Karpas-422 (cell line): ENCODE measurements at places on chromosomes 1 and 21. TPM values are rescaled to one million over a fixed set of nuclear protein-coding genes. Genes with fewer than 3 reads are reported as not detected.

GRCh38 chr1:201516511-201517127 lies 9.7 kb upstream of the CSRP1 start:
- no peak overlapping the region for H3K4me3 ChIP-seq
- H3K27me3 ChIP-seq, result no peaks in the 10 kb centered on the region
- peaks cover 13% of the 10 kb centered on the region for H3K4me1 ChIP-seq
- no peaks in the 10 kb centered on the region for H3K36me3 ChIP-seq
- H3K27ac ChIP-seq, result no peak overlapping the region
- DNase-seq, result no peak

DNA sequence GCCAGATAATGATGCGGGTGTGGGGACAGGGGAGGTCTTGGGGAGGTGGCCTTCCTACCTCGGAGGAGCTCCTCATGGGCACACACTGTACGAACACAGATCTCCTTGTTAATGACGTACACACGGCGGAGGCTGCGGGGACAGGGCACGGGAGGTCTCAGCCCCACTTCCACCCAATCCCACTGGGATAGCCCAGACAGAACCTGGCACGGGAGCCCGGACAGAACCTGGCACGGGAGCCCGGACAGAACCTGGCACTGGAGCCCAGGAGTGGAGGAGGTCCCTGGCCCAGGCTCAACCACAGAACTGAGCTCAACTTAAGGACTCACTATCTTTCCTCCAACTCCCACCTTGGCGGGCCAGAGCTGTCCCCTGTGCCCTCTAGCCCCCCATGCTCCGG lies 5.2 kb downstream of the MFAP2 start:
- no peak for DNase-seq
- no peak overlapping the region for H3K4me3 ChIP-seq
- H3K27ac ChIP-seq, result no peak overlapping the region
- H3K4me1 ChIP-seq, result no peaks in the 10 kb centered on the region
- H3K36me3 ChIP-seq, result no peaks in the 10 kb centered on the region
- no peaks in the 10 kb centered on the region for H3K27me3 ChIP-seq

DNA sequence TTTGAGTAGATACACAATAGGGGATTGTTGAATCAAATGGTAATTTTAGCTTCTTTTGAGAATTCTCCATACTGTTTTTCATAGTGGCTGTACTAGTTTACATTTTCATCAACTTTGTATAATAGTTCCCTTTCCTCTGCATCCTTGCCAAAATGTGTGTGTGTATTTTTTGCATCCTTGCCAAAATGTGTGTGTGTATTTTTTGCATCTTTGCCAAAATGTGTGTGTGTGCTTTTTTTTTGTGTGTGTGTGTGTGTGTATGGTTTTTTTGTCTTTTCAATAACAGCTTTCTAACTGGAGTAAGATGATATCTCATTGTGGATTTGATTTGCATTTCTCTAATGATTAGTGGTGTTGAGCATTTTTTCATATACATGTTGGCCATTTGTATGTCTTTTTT lies 105.4 kb downstream of the ATP6V1G3 start:
- no peaks in the 10 kb centered on the region for H3K36me3 ChIP-seq
- no peaks in the 10 kb centered on the region for H3K4me1 ChIP-seq
- H3K27me3 ChIP-seq, result no peaks in the 10 kb centered on the region
- no peak for DNase-seq

GRCh38 chr21:45874716-45875415 lies 106.7 kb upstream of the COL6A1 start:
- H3K27ac ChIP-seq, result no peak overlapping the region
- H3K4me3 ChIP-seq, result no peak overlapping the region
- H3K36me3 ChIP-seq, result no peaks in the 10 kb centered on the region
- DNase-seq, result no peak
- H3K4me1 ChIP-seq, result no peaks in the 10 kb centered on the region
- H3K27me3 ChIP-seq, result no peaks in the 10 kb centered on the region

- no peak overlapping the region for H3K27ac ChIP-seq
- H3K4me1 ChIP-seq, result no peaks in the 10 kb centered on the region
- H3K27me3 ChIP-seq, result no peaks in the 10 kb centered on the region
- no peak for DNase-seq
Observed at GRCh38 chr1:57897581-57897980, 473.7 kb upstream of the DAB1 start.

DNA sequence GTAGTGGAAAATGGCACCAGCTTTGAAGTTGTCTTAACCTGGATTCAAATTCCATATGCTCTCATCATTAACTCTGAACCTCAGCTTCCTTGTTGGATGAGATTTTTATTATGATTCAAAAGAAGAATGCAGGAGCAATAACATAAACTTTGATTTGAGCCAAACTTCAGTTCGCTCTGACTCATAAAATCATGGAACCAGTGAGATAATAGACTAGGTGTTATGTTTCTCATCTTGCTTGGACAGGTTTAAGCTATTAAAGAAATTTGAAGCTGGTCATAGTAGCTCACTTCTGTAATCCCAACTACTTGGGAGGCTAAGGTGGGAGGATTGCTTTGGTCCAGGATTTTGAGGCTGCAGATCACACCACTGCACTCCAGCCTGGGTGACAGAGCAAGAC lies 172.8 kb downstream of the CLEC20A start:
- no peaks in the 10 kb centered on the region for H3K27me3 ChIP-seq
- DNase-seq, result no peak
- no peaks in the 10 kb centered on the region for H3K36me3 ChIP-seq
- no peaks in the 10 kb centered on the region for H3K4me1 ChIP-seq

DNA sequence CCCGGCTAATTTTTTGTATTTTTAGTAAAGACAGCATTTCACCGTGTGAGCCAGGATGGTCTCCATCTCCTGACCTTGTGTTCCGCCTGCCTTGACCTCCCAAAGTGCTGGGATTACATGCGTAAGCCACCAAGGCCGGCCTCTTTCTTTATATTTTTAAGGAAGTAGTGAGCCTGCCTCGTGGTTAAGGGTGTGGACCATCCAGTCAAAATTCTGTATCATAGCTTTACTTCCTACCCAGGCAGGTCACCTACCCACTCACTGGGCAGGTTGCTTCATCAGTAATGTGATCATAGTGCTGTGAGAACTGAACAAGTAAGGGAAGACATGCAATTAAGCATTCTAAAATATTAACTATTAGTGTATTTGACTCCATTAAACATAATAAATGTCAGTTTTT lies 8.1 kb upstream of the ACOT7 start:
- DNase-seq, result no peak
- H3K4me3 ChIP-seq, result no peak overlapping the region
- H3K36me3 ChIP-seq, result no peaks in the 10 kb centered on the region
- H3K4me1 ChIP-seq, result no peaks in the 10 kb centered on the region

DNA sequence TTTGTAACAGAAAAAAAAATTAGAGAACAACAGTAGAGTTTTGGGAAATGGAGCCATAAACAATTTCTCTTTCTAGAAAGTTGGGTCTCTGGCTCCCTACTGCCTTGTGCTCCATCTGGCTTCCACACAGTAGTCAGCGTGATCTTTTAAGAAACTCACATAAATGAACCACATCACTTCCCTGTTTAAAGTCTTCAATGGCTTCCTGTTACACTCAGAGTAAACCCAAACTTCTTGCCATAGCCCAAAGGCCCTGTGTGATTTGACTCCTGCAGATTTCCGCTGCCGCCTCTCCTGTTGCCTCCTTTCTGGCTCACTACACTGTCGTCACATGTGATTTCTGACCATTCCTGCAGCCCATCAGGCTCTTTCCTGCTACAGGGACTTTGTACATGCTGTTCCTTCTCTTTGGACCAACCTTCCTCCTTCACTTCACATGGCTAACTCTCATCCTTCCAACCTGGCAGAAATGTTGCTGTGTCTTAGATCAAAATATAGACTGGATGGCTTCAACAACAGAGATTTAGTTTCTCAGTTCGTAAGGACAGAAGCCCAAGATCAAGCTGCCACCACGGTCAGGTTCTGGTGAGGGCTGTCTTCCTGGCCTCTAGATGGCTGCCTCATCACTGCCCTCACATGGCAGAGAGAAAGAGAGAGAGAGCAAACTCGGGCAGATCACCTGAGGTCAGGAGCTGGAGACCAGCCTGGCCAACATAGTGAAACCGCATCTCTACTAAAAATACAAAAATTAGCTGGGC lies 34.0 kb downstream of the OPRD1 start:
- no peak overlapping the region for H3K4me3 ChIP-seq
- peak; percentile 67 for DNase-seq
- H3K27ac ChIP-seq, result no peak overlapping the region
- H3K36me3 ChIP-seq, result no peaks in the 10 kb centered on the region

DNA sequence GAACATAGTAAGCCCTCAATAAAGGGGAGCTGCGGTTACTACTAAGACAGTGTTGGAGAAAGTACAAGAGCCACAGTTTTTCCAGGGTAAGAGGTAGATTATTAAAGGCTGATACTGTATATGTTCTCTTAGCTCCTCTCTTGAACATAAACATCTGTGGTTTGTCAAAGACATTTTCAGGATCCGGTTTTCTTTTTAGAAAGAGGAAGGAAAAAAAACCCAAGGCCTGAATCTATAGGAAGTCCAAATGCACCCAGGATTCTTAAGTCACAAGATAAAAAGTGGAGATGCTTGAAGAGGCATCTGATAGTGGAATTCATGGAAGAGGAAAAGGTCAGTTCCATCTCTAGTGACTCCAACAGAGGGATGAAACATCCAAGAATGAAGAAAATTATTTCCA lies 24.6 kb upstream of the SLC45A3 start:
- H3K4me3 ChIP-seq, result no peak overlapping the region
- no peak overlapping the region for H3K27ac ChIP-seq
- H3K36me3 ChIP-seq, result peaks cover 18% of the 10 kb centered on the region; the same call in 1 of the 2 replicates
- no peaks in the 10 kb centered on the region for H3K27me3 ChIP-seq

- no peaks in the 10 kb centered on the region for H3K36me3 ChIP-seq
- no peaks in the 10 kb centered on the region for H3K27me3 ChIP-seq
- peak overlapping the region; percentile 18; the same call in 1 of the 2 replicates for H3K27ac ChIP-seq
- 0 out of 2 replicates have a peak overlapping the region, but pooled peaks have one; percentile 6 for H3K4me3 ChIP-seq
Observed at GRCh38 chr1:52592637-52593323, 9.4 kb upstream of the GPX7 start.

GRCh38 chr1:83508485-83509151 lies 490.3 kb downstream of the TTLL7 start:
- H3K4me1 ChIP-seq, result no peaks in the 10 kb centered on the region
- H3K36me3 ChIP-seq, result no peaks in the 10 kb centered on the region
- no peak overlapping the region for H3K4me3 ChIP-seq
- DNase-seq, result no peak
- H3K27ac ChIP-seq, result no peak overlapping the region

GRCh38 chr1:113808450-113809195 lies 3.7 kb downstream of the RSBN1 start:
- H3K27me3 ChIP-seq, result no peaks in the 10 kb centered on the region
- 0 out of 2 replicates have a peak overlapping the region, but pooled peaks have one; percentile 7 for H3K4me3 ChIP-seq
- peaks cover 33% of the 10 kb centered on the region for H3K4me1 ChIP-seq
- H3K27ac ChIP-seq, result no peak overlapping the region
- no peak for DNase-seq

GRCh38 chr1:226679853-226680516 lies 59.1 kb downstream of the ITPKB start:
- peak; percentile 90 for DNase-seq
- peaks cover 100% of the 10 kb centered on the region for H3K4me1 ChIP-seq
- no peaks in the 10 kb centered on the region for H3K27me3 ChIP-seq
- peak overlapping the region; percentile 49; the same call in 1 of the 2 replicates for H3K4me3 ChIP-seq
- H3K36me3 ChIP-seq, result peaks cover 6% of the 10 kb centered on the region; the same call in 1 of the 2 replicates

DNA sequence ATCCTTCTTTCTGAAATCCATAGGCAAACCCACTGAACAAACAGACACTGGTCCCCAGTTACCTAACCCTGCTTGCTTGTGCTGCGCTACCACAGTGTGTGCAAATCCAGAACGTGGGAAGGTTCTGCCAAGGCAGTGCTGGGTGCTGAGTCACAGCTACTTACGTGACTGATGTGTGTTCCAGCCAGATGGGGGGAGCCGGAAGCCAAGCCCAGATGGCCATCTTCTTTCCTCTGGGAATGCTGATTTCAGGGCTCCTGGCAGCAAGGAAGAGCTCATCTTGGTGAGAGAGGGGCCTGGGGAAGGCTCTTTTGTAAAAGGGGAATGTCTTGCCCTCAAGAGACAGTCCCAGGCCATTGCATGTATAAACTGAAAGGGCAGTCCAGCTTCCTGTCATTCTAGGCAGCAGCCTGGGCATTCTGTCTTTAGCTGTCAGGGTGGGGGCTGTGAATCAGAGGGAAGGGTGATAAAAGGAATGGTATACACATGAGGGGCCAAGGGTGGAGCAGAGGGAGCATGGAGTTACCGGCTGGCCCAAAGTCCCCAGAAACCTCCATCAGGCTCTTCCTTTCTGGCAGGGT lies 54.1 kb downstream of the CD46 start:
- H3K4me1 ChIP-seq, result peaks cover 78% of the 10 kb centered on the region
- H3K27ac ChIP-seq, result peak overlapping the region; percentile 93
- peak overlapping the region; percentile 8; the same call in 1 of the 2 replicates for H3K4me3 ChIP-seq

GRCh38 chr1:1921459-1921862 lies 2.4 kb upstream of the TMEM52 start:
- no peaks in the 10 kb centered on the region for H3K36me3 ChIP-seq
- no peaks in the 10 kb centered on the region for H3K27me3 ChIP-seq
- no peak for DNase-seq
- H3K4me1 ChIP-seq, result peaks cover 9% of the 10 kb centered on the region
- no peak overlapping the region for H3K27ac ChIP-seq

DNA sequence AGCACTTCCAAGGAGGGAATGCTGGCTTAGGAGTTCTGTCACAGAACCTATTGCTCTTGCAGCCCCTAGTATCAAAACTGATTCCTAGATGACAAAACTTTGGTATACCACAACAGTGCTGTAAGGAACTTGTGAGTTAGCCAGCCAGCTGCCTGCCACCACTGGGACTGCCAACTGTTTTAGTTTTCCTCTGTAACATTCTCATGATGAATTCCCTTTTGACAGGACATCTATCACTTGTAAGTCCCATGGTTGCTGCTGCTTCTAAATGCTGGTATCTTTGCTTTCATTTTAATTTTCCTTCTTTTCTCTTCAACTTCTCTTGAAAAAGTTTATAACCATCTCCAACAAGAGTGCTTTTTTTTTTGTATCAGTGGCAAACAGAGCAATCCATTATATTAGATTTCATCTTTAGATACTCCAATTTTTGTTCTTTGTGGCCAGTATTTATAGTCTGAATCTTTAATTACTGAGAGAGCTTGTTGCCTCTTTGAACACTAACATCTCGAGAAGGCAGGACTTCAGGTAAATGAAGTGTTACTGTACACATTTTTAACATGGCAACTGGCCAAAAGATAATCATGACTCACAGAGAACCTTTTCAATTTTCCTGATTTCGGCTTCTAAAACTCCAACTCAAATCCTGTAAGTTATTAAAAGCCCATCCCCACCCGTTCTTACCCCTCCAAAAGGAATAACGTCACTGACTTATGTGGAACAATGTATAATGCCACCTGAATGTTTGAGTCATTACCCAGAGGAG lies 19.8 kb downstream of the DBT start:
- H3K27me3 ChIP-seq, result no peaks in the 10 kb centered on the region
- no peak overlapping the region for H3K4me3 ChIP-seq
- peaks cover 65% of the 10 kb centered on the region; the same call in 1 of the 2 replicates for H3K36me3 ChIP-seq
- no peak for DNase-seq
- H3K4me1 ChIP-seq, result peaks cover 10% of the 10 kb centered on the region
- no peak overlapping the region for H3K27ac ChIP-seq

Gene SLC44A5
- 0.04 TPM in 1 of 2 replicates, not detected in the other for total RNA-seq

Gene PTAFR
- total RNA-seq, result 37.8 and 74.2 TPM in 2 replicates

Gene CADM3
- not detected in 2 replicates for total RNA-seq

Gene RHEX
- not detected in 2 replicates for total RNA-seq

Gene DENND2D
- 80.2 and 90.9 TPM in 2 replicates for total RNA-seq

Gene TNN
- not detected in 2 replicates for total RNA-seq

Gene TOR3A
- total RNA-seq, result 83.1 and 130 TPM in 2 replicates

Gene PGLYRP3
- total RNA-seq, result not detected in 2 replicates

Gene ALX3
- total RNA-seq, result not detected in 2 replicates

Gene PRDM16
- total RNA-seq, result not detected in 2 replicates

Gene IL10
- total RNA-seq, result not detected in 2 replicates
